NCI-H1105 (cell line): ENCODE measurements at places on chromosomes 2 and 18.

GRCh38 chr2:142665241-142665640, 212.2 kb upstream of the KYNU start:
- DNase-seq: no peak

GRCh38 chr2:234451242-234451641, 45.6 kb downstream of the ARL4C start:
- DNase-seq: no peak

DNA sequence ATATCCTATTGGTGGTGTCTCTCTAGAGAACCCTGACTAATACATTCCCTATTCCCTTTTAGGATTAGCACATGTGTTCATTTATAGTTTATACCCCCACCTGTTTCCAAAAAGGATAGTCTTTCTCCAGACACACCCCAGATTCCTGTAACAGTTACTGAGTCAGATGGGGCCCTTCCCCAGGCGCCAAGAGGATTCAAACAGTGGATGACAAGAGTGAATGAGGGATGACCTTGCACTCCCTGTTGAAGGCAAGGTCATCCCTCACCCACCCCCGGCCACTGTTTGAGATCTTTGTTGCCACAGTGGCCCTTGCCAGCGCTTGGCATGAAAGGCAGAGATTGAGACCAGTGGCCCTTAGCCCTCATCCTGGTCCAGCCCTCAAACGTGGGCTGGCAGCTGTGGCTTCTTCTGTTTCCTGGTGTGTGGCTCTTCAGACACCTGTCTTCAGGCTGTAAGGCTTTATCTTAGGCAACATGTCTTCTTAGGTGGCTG, 15.3 kb upstream of the REEP1 start:
- DNase-seq: no peak

- DNase-seq: no peak
These were observed 417.4 kb downstream of the TNS1 start for GRCh38 chr2:217585362-217585761.

DNA sequence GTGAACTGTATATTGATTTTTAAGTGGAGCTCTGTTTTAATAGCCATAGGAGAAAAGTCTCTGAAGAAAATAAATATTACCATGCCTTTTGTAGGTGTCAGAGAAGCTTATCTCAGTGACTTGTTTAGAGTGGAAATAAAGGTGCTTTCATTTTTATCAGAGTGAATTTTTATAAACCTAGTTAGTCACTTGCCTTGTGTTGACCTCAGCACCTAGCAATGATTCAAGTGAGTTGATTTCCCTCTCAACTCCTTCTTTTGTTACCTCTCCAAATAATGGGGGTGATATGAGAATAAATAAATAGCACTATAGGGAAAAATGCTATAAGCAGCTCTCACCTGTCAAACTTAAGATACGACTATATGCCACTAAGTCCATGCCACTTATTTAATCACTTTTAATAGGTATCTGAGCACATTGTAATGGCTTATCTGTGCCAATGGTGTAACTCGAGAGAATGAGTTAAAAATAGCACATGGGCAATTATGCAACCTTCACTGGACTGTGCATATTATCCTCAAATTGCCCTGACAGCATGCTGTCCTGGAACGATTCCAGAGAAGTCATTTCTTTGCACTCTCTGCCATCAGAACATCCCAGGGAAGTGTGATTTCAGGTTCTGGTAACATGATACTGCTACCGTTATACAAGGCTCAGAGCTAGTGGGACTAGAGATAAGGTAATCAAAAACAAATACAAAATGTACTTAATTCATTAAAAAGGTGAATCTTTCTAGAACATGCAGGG, 290.8 kb downstream of the CCDC85A start:
- DNase-seq: peak; percentile 89

DNA sequence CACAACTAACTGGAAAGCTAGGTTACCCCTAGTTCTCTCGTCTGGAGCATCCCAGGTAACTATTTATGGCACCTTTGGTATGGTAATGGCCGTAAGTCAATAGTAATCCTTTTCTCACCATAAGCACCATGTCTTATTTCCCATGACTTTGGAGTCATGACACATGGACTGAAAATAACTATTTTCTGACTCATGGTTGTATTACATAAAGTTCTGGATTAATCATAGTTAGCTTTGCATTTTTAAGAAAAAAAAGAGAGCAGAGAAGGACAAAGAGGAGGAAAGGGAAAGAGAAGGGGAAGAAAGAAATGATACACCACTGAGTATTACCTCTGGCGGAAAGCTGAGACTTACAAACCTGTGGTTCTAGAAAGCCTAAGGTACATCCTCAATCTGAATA, 99.3 kb downstream of the BIN1 start:
- no peak for DNase-seq

- no peak for DNase-seq
These were observed 13.0 kb downstream of the PTMA start for GRCh38 chr2:231720987-231721966.

GRCh38 chr2:145055651-145056050, 535.7 kb upstream of the ZEB2 start:
- no peak for DNase-seq
